ENCODE measurements at places on chromosomes 5 and 9.

- DNase-seq: no peak
These were observed 84.4 kb downstream of the RAPGEF6 start for GRCh38 chr5:131550606-131551005.

DNA sequence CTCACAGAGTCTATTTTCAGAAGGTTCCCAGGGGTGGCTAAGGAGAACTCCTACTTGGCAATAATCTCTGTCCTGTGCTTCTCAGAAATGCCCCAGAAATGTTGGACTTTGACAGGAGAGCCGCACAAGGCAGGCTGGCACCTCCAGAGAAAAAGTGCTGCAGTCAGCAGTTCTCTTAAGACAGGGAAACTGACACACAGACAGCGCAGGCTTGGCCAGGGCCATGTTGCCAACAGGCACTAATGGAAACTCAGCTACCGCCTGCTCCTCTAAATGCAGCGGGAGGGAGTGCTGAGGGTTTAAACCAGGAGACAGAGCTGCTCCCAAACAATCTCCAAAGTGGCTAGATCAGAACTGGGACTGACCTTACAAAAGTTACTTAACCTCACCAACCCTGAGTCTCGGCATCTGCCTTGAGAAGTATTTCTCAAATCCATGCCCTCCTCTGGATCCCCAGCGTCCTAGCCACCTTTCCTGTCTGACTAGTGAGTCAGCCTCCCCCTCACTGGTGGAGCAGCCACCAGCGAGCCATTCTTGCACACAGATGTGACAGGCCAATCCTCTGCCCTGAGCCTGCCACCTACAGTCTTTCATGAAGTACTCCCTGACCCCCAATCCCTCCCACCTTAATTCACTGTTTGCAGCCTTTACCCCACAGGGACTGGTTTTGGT is 186.4 kb downstream of the CDK5RAP2 start:
- DNase-seq: peak; percentile 22

DNA sequence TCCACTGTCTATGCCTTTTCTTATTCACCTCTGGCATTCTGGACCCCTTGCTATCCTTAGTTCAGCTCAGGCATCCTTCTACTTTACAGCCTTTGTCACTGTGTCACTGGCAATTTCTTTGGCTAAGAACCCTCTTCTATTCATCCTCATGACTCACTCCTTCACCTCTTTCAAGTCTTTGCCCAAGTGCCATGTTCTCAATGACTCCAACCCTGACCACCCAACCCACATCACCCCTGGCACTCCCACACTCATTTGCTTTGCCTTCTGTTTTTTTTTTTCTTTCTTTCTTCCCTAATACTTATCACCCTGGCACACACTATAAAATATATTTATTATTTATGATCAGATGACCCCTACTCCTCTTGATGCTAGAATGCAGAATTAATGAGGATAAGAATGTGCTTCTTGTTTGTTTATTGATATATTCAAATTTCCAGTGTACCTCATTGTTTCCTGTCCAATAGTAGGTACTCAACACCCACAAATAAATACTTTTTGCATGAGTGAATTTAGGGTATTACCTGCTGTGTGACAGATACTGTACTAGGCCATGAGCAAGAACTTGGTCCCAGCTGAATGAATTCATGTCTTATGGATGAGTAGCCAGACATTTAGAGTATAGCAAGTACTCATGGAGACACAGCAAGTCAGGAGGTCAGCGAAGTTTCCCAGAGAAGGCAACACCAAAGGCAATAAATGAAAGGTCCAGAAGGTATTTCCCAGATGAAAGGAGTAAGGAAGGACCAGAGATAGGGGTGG is 236.1 kb downstream of the PAPPA start:
- DNase-seq: no peak

DNA sequence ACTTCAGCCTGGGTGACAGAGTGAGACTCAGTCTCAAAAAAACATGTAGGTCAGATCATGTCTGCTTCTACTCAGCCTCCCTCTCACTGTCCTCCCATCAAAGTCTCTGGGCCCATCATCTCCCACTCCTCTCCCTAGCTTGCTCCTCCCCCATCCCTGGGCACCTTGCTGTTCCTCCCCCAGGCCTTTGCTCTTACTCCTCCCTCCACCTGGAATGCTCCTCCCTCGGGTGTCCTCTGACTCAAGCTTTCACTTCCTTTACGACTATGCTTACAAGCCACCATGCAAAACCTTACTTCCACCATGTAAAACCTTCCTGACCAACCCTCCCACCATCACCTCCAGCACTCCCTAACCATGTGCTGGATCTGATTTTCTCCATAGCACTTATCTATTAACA is 51.5 kb downstream of the MTMR12 start:
- no peak for DNase-seq

DNA sequence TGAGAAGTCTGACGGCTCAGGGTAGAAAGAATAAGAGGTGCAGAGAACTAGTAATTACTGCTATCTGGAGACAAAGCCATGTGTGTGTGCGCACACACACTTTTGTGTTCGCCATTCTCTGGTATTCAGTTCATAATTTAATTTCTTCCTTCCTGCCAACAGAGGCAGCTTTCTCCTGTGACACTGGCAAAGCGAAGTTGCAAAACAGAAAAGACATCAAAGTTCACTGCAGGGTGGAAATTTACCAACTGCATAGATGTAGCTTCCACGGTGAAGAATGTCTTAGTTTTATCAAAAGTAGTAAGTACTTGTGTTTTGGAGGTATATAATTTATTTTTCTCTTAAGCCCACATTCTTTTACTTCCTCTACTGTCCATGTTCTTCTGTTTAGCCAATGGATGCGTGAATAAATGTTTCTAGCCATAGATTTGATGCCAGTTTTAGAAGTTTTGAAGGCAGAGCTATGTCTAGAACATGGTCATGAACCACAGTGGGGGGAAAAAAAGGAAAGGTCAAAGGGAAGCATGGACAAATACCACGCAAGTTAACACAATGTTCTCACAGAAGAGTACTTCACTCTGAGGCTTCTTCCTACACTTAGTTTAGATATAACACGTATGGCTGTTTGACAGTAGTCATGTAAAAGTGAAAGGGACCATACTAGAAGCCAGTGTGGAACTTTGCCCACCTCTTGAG is 536.5 kb upstream of the GRIA1 start:
- DNase-seq: no peak

- no peak for DNase-seq
These were observed 32.6 kb downstream of the NTNG2 start for GRCh38 chr9:132194508-132194907.

DNA sequence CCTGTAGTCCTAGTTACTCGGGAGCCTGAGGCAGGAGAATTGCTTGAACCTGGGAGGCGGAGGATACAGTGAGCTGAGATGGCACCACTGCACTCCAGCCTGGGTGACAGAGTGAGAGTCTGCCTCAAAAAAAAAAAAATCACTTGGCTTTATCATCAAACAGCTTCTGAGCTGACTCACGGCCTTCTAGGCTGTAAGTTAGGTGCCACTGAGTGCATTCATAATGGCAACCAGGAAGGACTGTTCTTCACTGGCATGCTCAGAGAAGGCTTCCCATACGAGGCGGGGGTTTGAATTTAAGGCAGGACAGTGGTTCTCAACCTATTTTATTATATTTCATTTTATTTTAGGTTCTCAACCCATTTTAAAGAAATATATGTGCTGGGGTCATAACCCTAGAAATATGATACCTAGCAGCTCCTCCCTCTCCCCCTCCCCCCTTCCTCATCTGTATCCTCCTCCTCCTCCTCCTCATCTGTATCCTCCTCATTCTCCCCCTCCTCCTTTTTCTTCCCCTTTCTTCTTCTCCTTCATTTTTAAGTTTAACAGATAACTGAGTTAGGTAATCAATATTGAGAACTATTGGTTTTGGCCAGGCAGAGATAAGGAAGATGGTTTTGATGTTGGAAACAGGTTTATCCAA is 19.0 kb upstream of the LHFPL2 start:
- DNase-seq: no peak

DNA sequence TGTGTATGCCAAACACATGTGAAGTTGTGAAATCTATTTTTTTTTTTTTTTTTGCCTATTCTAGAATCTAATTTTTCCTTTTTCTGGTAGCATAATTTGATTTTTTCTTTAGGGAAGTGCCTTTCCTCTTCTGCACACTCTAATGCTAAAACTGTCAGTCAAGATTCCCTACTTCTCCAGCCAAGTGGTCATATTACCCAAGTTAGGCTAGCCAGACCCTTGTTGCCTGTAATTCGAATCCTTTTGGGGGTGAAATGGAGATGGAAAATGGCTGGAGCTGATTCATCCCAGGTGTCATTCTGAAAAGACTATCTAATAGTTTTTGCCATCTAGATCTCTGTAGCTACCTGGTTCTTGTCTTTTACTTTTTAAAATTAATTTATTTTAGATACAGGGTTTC is 24.8 kb upstream of the UBAP1 start:
- no peak for DNase-seq

DNA sequence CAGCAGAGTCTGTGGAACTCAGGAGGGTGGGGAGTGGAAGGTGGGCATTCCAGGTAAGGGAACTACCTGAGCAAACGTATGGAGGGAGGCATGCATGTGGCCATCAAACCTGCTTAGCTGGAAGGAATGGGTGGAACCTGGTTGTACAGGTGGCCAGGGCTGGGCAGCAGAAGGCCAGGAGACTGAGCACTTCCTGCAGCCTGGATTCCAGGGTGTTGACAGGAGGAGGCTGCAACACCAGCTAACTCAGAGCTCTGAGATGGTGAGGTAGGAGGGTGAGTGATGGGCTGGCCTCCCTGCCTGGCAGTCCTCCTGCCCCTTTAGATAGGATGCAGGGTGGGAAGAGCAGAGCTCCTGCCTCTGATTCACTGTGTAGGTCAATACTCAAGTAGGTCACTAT is 92.5 kb upstream of the CPEB4 start:
- DNase-seq: no peak

DNA sequence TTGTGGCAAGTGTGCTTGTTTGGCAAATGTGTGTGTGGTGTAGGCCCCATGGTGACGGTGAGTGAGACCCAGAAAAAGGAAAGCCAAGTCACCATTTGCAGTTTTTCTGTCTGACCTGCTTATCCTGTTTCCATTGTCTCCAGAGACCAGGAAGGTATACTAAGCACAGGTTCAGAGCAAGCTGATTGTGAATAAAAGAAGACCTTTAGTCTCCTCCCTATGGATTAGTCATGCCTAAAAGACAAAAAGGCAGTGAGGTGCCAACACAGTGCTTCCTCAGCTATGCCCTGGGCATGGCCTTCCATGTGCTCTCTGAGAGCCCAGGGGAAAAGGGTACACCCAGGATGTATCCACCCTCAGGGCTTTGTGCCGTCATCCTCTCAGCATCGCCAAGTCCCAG is 49.2 kb upstream of the SHOC1 start:
- DNase-seq: no peak

DNA sequence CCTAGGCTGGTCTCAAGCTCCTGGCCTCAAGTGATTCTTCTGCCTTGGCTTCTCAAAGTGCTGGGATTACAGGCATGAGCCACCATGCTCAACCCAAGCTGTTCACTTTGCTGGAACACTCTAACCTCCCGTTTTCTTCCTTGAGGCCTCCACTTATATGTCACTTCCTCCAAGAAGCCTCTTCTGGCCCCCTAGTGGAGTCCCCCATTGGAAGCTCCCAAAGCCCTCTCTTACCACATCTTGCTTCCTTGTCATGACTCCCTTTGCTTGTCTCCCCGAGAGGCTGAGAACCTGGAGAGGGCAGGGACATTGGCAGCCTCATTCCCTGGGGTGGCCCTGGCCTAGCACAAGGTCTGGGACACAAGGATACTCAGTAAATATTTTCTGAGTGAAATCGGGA is 80.8 kb downstream of the PDE6A start:
- no peak for DNase-seq

DNA sequence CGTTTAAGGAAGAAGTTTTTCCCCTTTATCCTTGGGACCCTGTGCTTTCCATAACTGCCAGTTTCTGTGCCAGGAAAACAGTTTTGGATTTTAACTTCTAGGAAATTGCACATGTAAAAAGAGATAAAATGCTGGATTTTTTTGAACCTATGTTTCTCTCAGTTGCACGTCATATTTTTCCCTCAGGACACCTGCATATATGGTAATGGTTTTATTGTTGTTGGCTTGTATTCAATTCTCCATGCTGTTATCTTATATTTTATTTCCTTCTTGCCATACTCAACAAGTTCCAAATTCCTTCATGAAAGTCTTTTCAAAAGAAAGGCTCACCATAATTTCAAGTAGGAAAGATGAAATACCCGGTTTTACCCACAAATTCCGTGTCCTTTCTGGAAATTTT is 7.9 kb upstream of the ADAMTSL1 start:
- no peak for DNase-seq

GRCh38 chr9:2286333-2286705 is 271.2 kb downstream of the SMARCA2 start:
- DNase-seq: no peak

DNA sequence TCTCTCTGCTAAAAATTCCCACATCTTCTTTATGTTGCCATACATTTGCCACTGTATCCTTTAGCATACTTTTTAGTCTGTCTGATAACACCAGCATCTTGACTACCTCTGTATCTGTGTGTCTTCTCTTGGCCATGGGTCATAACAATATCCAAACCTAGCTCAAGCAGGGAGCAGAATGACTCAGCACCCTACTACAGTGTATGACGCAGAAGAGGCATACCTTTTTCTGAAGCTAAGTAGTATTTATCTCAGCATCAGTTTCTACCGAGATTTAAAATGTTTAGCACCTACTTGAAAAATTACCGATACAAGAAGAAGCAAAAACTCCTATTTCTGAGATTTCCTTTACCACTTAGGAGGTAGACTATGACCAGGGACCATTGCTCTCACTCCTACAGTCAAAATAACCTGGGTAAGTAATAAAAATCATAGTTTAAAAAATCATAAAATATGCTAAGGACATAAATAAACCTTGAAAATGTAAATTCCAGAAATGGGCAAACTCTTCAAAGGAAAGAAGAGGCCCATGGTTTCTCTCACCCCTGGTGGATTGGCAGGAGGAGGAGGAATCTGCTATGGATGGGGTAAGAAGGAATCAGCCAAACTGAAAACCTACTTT is 286.5 kb downstream of the MAST4 start:
- DNase-seq: no peak

DNA sequence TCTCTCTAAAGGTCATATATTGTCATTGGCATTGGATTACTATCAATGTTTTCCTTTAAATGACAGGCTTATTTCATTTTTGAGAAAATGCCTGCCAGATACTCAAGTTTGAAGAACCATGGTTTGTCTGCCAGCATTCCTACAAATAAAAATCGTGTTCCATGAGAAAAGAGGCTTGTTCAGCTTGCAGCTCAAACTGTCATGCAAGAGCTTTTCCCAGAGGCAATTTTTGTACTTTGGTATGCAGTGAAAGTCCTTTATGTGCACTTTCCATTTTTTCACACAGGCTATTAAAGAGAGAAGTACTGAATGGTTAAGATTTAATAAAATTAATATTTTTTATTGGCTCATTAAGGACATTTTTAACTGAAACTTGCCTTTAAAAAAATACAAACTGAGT is 110.4 kb downstream of the FBXO4 start:
- no peak for DNase-seq

GRCh38 chr5:17951392-17952169 is 317.3 kb downstream of the TAF11L14 start:
- no peak for DNase-seq

DNA sequence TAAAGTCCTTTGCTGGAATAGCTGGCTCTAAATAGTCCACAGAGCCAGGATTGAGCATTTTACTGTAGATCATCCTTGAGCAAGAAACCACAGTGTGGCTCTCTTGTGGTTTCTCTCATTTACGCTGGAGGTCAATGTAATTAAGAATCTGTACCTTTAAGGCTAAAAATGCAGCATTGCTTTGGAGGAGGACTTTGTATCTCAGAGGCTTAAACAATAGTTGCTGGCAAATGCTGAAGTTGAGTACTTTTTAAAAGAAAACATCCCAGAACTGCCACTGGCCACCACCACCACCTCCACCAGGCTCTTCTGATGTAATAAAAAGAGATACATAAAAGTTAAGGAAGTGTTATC is 177.3 kb upstream of the ADAMTSL1 start:
- DNase-seq: no peak

Data from HFF-Myc (cell line).